ENCODE measurements at places on chromosomes 13 and 19. TPM values are rescaled to one million over a fixed set of nuclear protein-coding genes. Genes with fewer than 3 reads are reported as not detected.

The KRTDAP gene
- not detected for total RNA-seq

The TMEM143 gene
- total RNA-seq, result 9.0 TPM

The PABPC3 gene
- 0.48 TPM for total RNA-seq

The TUBA3C gene
- not detected for total RNA-seq

The SOX21 gene
- total RNA-seq, result not detected

The CACNG8 gene
- not detected for total RNA-seq

The DENND1C gene
- 0.16 TPM for total RNA-seq

The FGF22 gene
- not detected for total RNA-seq

The NPHS1 gene
- not detected for total RNA-seq

The OR7D2 gene
- not detected for total RNA-seq

The EDNRB gene
- 0.83 TPM for total RNA-seq
